Fibroblast of gingiva (primary cell): ENCODE measurements at places on chromosomes 12 and 14.

DNA sequence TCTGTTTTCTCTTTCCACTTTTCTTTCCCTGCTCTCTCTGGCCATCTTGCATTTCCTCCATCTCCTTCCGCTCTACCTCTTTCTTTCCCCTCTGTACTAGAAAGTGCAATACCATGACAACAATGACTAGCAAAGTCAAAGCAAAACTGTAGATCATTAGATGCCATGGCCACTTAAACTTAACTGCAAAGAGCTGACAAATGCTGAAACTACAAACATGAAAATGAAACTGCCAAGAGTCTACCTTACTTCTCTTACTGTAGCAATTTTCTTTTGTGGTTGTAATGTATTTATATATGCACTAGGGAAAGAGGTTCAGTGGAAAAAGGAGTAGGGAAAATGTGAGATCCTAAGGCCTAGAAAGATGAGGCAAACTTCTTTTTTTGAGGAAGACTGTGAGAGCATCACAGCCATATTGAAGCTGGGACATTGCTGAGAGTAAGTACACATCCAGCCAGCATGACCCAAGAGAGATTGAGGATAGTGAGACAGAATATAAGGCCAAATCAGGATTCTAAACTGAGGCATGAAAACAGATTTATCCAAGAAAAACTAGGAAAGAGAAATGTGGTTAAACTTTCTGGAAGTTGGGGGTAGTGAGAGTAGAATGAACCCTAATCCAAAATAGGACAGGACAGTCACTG is 276.6 kb upstream of the NAV3 start:
- DNase-seq, result no peak

DNA sequence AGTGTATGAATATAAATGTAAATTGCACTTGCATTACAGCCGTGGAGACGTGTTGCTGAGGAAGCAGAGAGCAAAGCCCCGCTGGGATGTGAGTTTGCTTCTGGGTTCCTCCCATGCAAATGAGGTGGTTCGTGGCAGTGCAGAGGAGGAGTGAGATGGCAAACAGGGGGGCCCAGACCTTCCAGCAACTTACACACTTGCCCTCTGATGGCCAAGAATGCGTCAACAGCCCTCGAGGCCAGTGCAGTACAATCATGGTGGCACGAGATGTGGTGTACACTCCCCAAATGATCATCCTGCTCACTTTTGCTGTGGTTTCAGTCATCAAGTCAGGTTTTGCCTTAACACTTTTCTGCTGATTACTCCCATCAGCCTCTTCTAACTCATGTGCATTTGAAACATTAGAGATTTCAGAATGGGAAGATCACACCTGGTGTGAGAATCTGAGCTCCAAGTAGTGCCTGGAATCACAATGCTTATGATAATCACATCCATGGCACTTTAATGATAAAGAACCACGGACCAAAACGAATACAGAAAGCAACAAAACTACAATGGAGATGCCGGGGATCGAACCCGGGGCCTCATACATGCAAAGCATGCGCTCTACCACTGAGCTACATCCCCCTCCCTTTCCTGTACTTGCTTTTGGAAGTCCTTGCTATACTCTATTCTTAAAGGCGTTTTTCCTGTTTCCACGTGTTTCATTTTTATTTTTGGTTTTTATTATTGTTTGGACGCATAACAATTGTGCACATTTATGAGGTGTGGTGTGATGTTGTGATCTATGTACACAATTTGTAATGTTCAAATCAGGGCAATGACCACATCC is 7.0 kb upstream of the UBC start:
- peak; percentile 55 for DNase-seq

DNA sequence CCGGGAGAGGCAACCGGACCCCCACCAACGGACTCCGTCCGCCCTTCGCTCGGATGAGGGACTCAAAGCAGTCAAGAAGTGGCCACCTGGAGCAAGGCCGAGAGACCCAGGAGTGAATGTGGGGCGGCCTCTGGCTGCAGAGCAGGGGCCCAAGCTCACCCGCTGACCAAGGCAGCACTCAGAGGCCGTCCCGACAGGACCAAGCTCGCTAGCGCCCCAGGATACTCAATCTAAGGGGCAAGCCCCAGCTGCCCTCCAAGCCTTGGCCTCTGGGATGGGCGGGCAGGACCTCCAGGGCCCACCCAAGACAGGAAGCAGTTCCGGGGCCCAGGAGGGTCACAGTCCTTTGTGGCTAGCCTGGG is 936 bp downstream of the AKT1 start:
- DNase-seq, result peak; percentile 17

DNA sequence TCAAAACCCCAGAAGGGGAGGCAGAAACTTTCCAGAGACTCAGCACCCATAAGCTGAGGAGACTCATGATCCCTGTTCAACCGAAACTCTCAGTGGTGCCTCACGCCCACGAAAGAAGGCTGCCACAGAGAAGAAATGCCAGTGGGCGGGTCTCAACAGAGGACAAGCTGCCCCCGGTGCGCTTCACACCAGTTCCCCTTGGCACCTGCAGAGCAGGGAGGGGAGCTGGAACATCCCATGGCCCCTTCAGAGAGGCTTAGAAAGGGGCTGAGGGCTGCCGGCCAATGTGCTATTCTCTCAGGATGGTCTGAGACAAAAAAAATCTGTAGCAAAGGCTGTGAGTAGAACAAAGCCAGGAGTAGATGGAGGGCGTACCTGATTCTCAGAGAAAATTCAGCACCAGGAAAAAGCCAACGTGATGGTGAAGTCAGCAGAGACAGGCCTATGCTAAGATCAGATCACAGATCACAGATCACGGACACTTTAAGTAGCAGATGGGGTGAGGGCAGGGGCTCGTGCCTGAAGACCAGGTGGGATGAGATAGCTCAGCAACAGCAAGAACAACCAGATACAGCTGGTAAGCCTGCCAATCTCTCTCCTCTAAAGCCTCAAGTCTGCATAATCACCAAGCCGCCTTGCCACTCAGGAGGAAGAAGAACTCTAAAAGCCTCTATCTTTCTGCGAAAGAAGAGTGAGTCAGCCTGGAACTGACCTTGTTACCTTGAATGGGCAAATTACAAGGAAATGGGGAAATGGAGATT is 206.4 kb upstream of the GRIP1 start:
- no peak for DNase-seq

DNA sequence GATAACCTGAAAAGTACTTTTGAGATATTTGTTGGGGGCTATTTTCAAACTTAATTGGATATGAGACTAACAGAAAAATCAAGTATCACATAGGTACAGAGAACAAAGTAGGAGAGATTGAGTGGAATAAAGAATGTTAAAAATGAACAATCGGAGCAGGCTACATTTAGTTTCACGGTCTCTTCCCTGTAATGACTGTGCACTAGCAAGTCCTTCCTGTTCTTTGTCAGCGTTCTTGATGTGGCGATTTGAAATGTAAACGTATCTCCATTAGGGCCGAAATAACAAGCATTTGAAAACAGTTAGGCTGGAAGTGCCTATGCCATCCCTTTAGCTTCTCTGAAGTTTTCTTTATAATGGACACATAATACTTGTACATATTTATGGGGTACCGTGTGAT is 31.0 kb downstream of the SLC25A29 start:
- no peak for DNase-seq

- DNase-seq, result no peak
Observed at GRCh38 chr14:85788470-85789233, 258.7 kb downstream of the FLRT2 start.

- peak; percentile 50 for DNase-seq
Observed at GRCh38 chr12:68538726-68539614, 71.7 kb upstream of the RAP1B start.
